ENCODE measurements at places on chromosomes 4 and X.

GRCh38 chr4:127622921-127623796 is 9.6 kb upstream of the INTU start:
- peak; percentile 48 for DNase-seq

DNA sequence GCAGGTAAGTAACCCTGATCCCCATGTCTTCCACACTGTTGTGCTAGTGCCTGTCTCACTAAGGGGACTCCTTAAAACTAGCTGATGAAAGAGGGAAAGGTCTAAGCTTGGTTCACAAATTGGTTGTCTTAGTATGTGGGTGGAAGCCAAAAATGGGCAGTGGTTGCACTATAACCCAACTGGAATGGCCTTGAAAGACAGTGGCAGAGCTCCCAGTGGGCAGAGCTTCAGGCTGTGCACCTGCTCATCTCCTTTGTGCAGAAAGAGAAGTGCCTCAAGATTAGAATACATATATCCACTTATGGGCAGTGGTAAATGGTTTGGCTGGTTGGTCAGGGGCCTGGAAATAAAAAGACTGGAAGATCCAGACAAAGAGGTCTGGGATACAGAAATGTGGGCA is 7.2 kb downstream of the SYN1 start:
- DNase-seq = no peak

DNA sequence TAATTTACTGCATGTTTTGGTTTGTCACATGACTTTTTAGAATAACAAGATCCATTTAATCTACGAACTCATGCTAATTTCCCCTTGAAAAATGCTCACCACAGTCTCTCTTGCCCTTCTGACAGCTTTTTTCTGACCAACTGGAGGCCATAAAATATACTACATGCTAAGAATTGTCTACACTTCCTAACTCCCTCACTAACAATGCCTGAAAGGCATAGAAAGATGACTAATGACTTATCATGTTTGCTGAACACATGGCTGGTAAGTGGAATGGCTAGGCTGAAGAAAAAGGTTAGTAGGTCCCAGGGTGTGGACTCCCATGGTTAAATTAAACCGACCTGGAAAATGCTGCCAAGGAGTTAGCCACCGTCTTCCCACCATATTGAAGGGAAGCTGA is 309.9 kb downstream of the SPOCK3 start:
- DNase-seq = peak; percentile 2

- DNase-seq = peak; percentile 1
Observed at GRCh38 chrX:77493677-77494553, 46.7 kb downstream of the FGF16 start.

DNA sequence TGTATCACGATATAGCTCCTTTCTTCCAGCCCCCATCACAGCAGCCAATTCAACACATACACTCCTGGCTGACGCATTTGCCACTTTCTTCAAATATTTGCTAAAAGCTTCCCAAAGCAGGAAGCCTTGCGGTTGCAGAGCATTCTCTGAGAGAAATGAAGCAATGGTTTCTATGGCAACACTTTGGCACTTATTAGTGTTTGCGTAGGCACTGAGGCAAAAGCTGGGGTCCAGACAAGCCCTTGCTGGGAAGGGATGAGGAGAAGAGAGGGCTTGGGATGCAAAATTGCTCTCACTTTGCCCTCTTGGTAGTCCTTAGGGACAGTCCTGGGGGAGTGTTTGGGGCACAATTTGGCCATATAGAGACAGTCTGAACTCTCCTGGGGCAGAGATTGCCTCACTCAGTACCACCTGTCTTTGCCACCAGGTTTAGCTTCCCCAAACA is 55.0 kb upstream of the PAK3 start:
- DNase-seq = no peak

GRCh38 chr4:131450572-131451209 is 1698.4 kb upstream of the PCDH10 start:
- DNase-seq = no peak

- DNase-seq = no peak
Observed at GRCh38 chr4:46211406-46211805, 87.6 kb upstream of the GABRG1 start.

DNA sequence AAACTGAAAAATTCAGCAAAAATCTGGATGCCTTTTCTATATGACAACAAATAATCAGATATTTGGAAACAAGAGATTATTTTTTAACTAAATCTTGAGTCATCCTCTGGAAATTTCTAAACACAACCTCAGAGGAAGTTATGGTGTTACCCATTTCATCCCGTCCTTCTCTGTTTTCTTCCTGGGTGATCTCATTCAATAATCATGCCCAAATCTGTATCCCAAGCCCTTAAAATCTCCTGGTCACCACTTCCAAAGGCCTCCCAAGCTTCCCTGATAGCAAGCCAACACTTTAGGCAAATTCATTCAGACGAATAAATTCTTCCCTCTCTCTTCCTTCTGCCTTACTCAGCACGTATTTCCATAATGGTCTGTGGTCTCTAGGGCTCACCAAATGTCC is 9.7 kb upstream of the SORCS2 start:
- DNase-seq = no peak

DNA sequence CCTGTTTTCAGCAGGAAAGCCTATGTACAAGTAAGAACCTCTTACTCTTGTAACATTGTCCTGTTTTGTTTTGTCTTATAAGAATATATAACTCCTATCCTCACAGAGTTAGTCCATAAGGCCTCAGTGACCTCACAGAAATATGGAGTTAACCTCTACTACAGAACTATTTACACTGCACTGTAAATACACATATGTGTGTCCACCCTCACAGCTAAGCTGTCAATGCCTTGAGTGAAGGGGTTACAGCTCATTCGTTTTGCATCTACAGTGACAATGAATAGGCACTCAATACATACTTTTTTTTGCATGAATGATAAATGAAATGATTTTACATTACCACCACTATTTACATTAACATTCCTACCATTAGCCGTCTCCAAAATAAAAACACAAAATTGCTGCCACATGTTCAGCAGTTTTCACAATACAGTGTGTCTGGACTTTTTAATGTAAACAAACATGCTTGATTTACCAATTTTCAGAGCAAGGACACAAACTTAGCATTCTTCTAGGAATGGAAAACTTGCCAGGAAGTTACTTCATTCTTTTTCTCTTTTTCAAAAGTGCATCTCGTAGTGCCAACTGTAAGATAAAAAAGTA is 9.5 kb upstream of the NAAA start:
- DNase-seq = no peak

GRCh38 chr4:54971474-54971950 is 153.9 kb downstream of the KDR start:
- peak; percentile 58 for DNase-seq

- no peak for DNase-seq
Observed at GRCh38 chr4:95839891-95840290, at the start of gene PDHA2. TSS of gene PDHA2 (plus strand) at chr4:95840093. CDS start at chr4:95840151, 58 bp downstream.

DNA sequence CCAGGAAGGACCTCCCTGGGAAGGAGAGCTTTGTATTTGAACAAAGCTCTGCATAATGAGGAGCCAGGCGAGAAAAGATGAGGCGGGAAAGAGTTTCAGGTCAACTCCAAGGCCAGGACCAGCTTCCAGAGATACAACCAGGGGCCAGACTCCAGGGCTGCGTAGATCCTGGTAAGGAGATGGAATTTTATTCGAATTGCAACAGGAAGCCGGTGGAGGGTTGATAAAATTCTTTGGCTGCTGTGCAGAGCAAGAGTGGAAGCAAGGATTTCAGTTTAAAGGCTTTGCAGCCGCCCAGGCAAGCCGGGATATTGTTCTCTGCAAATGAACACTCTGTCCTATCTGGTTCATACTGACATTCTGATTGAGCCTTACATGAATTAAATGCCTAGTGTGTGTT is 40.2 kb upstream of the CBR4 start:
- DNase-seq = no peak

All from Caki2 (cell line).